Hippocampal formation (tissue), 2 donors: ENCODE measurements at places on chromosomes 11 and 22.

GRCh38 chr22:42425989-42426355 is 6.2 kb downstream of the NFAM1 start:
- no peak for DNase-seq

GRCh38 chr11:19241260-19242178 is 774 bp upstream of the E2F8 start:
- DNase-seq, result no peak

DNA sequence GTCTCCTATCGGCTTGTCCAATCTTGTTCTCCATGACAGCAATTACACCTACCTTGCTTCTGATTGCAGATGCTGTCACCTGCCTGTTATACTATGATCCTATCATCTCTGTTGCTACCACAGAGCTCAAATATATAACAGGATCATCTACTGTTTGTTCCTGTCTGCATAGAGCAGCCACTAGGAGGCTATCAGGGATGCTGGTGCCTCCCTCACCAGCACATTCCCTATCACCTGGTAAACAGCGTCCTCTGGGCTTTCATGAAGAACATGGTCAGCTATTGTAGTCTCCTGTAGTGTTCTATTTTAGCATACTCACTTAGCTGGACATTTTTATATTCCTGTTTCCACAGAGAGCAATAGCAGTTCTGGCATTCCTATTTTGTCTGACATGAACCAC is 87.8 kb upstream of the FAT3 start:
- no peak for DNase-seq

GRCh38 chr22:43897751-43898261 is 6.0 kb upstream of the PNPLA5 start:
- DNase-seq, result no peak

DNA sequence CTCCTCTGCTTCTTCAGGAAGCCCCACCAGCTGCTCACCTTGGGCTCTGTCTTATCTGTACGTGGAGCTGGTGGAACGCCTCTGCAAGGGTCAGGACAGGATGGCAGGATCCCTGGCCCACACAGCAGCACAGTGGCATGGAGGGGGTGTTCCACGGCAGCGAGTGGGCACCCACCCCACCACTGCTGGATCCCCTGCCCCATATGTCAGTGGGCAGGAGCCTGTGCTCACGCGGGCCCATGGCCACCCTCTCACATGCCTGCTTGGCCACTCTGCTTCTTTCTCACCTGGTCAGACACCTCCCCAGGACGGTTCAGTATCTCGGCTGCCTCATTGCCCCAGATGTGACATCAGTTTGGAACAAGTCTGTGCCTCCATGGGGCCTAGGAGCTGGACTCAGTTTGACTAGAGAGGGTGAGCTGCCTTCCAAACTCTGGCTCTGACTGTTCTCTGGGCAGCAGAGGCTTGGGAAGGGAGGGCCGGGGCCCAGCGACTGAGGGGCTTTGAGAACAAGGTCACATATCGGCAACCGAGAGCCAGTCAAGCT is 98.1 kb upstream of the LMO1 start:
- DNase-seq, result no peak

DNA sequence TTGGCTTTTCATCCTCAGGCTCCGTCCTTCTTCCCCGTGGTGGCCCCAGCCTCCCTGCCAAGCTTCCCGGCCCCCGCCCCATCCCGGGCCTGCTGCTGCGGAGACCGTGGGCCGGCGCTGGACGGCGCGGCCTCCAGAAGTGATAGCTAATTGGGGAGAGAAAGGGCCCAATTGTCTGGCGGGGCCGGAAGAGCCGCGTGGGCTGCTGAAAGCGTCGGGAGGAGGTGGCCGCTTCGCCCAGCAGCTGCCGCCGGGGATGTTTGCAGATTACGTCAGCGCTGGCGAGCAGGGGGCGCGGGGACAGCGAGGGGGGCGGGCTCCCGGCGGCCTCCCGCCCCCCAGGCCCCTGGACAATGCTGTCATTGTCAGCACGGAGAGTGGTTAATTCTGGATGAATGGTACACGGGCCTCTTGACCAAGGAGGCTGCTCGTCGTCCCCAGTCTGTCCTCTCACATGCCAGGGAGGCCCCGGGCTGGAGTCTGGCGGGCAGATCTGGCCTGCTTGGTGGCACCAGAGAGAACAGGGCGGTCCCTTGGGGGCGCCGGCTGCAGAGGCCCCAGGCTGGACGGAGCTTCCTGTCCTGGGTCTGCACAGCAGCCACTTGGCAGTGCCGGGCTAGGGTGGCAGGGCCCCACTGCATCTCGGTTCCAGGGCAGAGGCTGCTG is 1.6 kb downstream of the SMIM38 start:
- DNase-seq, result peak; percentile 90

DNA sequence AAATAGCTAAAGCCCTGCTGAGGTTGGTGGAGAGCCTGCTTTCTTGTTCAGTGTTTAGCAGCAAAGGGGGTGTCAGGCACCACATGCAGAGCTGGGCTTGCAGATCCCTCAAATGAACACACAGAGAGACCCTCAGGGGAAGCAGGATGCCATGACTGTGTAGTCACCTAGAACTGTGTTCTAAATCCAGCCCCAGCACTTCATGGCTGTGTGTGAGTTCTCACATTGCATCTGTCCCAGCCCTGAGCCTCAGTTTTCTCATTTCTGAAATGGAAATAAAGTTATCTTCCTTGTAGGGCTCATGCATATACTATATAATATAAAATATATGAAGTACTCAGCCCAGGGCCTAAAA is 47.1 kb downstream of the CWC15 start:
- DNase-seq, result no peak

GRCh38 chr11:70860888-70861287 is 391.5 kb downstream of the SHANK2 start:
- DNase-seq, result no peak

GRCh38 chr11:92838759-92839310 is 130.6 kb upstream of the MTNR1B start:
- DNase-seq, result no peak

- no peak for DNase-seq
Measured at GRCh38 chr22:49502126-49502826, 325.4 kb downstream of the BRD1 start.

DNA sequence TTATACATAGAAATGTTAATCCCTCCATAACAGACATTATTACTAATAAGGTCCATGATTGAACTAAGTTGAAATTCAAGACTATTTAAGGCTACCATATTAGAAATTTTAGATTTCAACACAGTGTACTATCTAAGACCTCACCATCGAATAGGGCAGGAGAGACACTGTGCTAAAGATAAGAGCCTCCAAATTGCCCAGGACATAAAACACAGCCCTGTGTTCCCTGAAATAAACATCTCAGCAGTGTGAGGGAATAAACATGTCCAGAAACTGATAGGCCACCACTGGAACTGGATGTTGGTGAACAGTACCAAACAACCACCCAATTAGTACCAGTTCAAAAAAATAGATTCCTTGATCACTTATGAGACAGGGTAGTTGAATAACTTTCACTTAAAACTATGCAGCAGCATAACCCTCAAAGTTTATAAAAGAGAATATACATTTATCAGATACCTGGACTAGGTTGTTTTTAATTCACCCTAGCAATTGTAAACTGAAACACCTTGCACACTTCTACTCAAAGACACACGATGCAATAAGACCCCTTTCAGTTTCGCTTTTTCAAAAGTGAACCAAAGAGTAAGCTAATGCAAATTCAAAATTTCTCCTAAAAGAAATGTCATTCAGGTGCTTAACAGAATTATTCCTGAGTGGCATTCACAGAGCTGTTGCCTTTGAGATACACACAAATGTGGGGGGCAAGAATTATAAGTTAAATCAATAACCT is 34.3 kb downstream of the USP28 start:
- DNase-seq, result no peak

- DNase-seq, result peak; percentile 65
Measured at GRCh38 chr11:45371251-45372115, 85.3 kb upstream of the SYT13 start.

GRCh38 chr22:31271485-31271884 is 20.8 kb downstream of the PIK3IP1 start:
- DNase-seq, result no peak

DNA sequence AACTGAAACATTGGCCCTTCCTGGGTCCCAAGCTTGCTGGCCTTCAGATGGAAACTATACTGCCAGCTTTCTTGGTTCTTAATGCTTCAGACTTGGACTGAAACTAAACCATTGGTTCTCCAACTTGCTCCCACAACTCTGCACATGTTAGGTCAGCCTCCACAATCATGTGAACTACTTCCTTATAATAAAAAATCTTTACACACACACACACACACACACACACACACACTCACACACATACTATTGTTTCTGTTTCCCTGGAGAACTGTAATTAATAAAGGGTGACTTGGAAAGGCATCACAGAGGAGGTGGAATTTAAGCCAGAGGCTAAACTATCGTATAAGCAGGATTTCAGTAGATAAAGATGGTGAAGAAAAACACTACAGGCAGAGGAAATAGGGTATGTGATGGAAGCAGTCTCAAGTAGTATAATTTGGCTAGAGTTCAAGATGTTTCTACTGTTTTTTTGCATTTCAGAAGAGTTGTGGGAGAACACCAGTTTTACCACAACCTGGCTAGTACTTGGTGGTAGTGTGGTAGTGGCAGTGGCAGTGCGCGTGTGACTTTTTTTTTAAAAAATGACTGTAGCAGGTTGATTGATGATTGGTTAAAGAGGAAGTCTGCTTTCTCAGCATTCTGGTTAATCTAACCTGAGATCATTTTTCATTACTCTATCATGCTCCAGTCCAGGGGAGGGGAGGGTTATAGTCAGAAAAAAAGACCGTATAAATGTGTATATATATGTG is 70.1 kb downstream of the PDE3B start:
- DNase-seq, result no peak

DNA sequence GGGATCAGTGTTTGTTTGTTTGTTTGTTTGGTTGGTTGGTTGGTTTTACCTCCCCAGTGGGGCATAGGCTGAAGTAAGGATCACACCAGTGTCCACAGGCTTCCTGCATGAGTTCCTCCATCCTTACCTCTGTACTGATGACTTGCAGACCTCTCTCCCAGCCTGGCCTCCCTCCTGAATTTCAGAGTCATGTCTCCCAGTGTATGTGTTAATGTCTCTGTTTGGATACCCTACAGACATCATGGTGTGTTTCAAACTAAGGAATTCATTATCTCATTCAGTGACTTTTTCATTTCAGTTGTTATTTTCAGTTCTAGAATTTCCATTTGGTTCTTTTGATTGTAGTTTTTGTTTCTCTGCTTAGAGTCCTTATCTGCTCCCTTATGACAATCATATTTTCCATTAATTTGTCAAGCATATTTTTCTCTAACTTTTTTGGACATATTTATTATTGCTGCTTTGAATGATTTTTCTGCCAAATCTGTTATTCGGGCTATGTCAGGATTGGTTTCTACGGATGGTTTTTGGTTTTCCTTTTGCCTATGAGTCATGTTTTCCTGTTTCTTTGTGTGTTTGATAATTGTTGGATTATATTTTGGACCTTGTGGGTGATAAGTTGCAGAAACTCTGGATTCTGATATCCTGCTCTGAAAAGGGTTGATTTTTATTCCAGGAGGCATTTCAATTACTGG is 23.6 kb downstream of the MYEOV start:
- no peak for DNase-seq

DNA sequence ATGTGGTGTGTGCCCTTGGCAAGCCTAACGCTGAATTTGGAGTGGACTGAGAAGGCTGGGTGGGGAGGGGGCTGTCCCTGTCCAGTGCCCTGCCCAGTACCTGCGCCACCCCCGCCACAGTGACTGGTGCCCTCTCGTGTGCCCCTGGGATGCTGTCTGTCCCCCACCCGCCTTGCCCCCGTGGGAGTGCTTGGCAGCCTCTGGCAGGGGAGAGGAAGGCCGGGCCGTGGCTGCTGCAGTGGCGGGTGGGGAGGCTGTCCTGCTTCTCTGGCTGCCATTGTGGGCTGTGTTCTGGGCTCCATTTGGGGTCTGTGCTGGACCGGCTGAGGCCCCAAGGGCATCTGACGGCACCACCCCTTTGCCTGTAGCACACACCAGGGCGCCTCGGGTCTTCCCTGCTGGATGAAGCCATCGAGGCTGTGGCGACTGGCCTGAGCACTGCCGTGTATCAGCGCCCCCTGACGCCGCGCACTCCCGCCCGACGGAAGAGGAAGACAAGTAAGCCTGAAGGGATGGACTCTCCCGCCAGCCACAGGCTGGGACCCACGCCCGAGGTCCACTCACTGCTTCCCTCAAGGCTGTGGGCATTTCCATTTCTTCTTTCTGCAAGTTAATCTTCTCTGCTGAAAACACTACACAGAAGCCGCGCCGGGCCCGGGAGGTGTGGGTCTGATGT is 17.6 kb downstream of the IRF7 start:
- no peak for DNase-seq

GRCh38 chr11:133833898-133834681 is 11.2 kb downstream of the SPATA19 start:
- no peak for DNase-seq

DNA sequence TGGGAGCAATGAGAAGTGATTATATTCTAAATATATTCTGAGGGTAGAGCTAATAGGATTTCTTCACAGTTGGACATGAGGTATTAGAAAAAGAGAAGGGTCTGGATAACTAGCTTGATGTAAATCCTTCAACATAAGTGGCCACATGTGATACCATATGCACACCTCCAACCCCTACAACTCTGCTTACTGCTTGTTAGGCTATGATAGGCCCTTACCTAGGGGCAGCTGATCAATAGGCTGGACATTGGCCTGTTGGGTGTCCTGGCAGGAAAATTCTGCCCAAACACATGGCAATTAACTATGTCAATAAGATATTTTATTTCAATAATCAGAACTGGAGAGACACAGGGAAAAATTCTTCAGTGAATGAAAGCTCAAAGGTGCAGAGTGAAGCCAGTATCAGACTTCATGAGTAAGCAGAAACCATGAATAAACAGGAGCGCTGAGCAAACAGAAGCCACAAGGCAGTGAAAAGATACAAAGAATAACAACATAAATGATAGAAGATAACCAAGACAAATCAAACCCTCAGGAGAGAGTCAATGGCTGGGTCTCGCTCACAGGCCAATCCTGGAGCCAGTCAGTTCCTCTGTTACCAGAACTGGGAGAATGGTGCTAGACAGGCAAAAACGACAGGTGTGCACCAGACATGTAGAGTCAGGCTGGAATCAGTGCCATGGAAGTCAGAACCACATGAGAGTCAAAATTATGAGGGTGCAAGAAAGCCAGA is 46.3 kb upstream of the PSMA1 start:
- DNase-seq, result no peak

DNA sequence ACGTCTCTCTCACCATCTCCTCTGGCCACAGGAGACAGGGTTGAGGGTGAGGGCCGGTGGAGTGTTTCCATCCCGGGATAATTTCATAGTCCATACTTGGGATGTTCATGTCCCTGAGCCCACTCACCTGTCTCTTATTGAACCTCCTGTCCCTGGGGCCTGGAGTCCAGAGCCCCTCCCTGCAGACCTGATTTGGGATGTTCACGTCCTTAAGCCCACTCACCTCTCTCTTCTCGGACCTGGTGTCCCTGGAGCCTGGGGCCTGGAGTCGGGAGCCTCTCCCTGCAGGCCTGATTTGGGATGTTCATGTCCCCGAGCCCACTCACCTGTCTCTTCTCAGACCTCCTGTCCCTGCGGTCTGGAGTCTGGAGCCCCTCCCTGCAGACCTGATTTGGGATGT is 868.2 kb downstream of the BRD1 start:
- no peak for DNase-seq

DNA sequence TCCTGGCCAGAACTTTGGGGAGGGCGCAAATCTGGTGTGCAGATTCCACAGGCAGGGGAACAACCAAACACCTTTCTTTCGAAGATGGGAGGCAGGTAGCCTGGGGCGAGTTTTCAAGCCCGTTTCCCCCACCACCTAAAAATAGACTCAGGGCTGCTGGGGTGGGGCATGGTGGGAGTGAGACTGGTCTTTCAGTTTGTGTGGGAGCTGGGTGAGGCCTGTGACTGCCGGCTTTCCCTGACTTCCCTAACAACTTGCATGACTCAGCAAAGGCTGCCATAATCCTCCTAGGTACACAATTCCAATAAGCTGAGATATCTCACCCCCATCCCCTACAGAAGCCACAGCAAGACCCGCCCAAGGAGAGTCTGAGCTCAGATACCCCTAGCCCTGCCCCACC is 4.3 kb upstream of the OR5B12 start:
- DNase-seq, result no peak
